ENCODE measurements at places on chromosomes 1 and 21.

DNA sequence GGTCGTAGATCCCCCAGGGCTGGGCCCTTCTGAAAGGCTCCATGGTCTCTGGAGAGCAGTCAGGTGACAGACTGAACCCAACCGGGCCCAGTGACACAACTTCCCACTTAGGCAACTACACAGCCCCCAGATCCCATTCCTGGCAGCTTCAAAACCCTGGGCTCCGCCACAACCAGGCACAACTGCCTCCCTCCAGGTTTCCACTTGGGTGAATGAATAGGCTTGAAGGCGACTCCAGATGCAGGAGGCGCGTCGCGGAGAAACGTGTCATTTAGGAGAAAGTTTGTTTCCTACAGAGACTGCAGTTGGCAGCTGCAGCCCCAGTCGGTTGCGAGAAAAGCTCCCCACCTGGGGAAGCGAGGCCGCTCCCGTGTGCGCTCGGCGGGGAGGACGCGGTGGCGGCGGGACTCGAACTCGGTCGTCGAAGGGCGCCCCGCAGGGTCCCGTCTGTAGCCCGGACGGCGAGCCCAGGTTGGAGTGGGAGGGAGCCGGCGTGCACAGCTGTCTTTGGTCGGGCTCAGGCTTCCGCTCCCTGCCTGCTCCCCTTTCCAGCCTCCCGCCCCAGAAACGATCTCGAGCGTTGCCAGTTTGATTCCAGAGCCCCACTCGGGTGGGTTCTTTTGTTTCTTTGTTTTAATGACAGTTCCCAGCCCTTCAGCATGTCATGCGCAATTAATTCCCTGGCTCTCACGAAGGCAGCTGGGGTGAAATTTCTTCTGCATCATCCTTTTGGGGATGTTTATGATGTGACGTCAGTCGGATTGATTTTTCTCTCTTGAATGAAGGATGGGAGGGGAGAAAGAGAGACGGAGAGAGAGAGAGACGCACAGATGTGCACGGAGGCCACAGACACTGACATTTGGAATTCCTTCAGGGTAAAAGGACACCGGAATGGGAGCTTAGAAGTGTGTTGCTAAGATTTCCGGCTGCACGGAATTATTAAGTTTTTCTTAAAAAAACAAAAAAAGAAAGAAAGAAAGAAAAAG lies 862 bp upstream of the SGIP1 start:
- DNase-seq: peak; percentile 30

GRCh38 chr1:216562383-216562782 lies 139.1 kb upstream of the USH2A start:
- no peak for DNase-seq

- peak; percentile 80 for DNase-seq
These were observed at the start of gene MR1 for GRCh38 chr1:181033799-181034451. Gene MR1 (plus strand): TSS chr1:181033983. CDS start chr1:181034008, 25 bp downstream.

GRCh38 chr21:28298251-28298672 lies 694.4 kb downstream of the LTN1 start:
- DNase-seq: no peak

DNA sequence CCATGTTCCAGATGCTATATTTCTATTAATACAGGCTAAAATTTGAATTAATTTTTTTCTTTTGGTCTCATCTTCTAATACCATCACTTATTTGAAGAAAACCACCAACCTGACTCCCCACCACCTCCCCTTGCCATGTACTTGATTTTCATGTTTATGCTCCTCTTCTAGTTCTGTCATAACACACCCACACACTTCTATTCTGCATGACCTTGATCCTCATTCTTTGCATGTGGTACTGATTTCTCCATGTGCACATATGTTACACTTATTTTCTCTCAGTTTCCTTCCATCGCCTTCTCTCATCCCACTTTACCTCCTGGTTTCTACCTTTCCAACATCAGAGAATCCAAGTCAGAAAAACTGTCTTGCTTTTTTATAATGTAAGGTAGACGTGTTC lies 78.9 kb upstream of the ARID1A start:
- DNase-seq: no peak

DNA sequence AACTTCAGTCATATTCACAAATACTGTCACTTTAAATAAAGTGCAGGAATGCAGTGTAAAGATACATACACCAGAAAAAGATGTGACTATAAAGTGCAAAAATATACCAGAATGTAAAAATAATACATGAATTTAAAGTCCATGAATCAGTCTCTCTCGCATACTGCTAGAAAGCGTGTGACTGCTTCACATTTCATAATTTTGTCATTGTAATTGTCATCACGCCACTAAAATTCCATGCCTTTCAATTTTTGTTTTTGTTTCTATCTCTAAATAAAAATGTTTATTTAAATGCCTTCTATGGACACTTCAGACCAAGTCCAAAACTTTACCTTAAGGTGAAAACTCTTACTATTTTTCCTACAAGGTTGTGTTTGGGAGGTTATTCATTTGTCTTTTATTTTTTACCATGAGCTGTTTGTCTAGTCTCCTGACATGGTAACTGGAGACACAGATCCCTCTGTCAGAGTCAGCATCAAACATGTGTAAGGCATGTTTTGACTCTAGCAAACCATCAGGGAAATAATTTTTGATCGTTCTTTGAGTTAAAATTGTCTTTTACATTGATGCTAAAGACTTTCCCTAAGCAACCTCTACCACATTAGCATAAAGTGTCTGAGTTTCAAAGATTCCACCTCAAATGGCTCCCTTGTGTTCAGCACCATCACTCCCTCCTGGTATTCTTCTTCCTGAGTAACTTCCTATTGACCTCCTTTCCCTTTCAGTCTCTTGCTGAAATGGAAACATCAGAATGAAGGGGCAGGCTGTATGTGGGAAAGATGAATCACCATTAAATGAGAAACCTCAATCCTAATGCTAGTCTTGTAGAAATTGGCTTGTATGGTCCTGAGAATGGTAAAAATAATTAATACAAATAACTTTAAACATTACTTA lies 14.0 kb upstream of the AIM2 start:
- DNase-seq: no peak

DNA sequence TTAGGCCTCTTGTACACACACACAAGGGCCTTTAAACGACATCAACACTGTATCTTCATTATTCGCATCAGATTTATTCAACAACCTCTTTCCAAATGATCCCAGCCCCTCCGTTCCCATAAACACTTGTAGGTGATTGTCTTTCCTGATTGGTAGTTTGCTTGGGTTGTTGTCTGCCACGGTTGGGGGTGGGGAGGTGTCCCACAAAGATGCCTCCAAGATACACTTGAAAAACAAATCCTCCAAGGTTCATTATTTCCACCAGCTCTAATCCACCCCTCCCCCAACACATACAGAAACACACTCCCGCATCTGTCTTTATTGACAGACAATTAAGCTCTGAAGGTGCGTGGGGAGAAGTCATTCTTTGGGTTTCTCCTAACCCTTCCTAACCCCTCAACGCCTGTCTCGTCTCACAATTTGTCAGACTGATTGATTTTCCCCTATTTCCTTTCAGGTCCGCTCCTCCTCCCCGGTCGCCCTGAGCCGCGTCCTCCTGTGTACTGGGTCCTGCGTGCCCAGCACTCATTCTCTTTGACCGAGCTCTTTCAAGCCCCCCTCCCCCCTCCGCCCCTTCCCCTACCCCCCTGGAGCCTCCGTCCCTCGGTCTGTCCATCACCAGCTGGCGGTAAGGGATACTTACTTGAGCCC lies 1.4 kb downstream of the WDR26 start:
- no peak for DNase-seq

GRCh38 chr1:202215472-202216130 lies 22.0 kb downstream of the LGR6 start:
- DNase-seq: no peak

DNA sequence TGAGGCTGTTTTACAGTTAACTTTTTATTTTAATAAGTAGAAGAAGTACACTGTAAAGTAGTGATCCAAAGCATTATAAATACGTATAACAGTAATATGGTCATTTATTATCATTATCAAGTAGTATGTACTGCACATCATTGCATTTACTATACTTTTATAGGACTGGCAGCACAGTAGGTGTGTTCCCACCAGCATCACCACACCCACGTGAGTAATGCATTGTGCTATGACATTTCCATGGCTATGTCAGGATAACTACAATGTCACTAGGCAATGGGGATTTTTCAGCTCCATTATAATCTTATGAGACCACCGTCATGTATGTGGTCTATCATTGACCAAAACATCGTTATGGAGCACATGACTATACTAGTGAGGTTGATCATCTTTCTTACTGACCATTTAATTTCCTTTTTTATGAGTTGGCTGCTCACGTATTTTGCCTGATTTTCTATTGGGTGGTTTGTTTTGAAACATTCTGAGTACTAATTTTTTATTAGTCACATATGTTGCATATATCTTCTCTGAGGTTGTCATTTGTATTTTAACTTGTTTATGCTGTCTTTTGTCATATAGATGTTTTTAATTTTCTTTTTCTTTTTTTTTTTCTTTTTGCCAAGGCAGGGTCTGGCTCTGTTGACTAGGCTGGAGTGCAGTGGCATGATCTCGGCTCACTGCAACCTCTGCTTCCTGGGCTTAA lies 25.3 kb upstream of the SHCBP1L start:
- DNase-seq: no peak

GRCh38 chr1:101976161-101976560 lies 20.6 kb downstream of the OLFM3 start:
- no peak for DNase-seq

GRCh38 chr1:32749771-32750170 lies 47.2 kb upstream of the SYNC start:
- DNase-seq: no peak

DNA sequence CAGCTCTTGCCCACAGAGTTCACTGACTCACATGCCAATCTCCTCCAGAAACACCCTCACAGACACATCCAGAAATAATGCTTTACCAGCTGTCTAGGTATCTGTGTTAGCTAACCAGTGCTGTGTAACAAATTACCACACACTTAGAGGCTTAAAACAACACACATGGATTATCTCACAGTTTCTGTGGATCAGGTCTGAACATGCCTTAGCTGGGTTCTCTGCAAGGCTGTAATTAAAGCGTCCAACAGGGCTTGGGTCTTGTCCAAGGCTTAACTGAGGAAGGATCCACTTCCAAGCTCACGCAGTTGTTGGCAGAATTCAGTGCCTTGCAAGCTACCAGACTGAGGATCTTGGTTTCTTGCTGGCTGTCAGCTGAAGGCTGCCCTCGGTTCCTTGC lies 92.5 kb upstream of the RGS4 start:
- no peak for DNase-seq

GRCh38 chr1:98276514-98276913 lies 355.7 kb upstream of the DPYD start:
- no peak for DNase-seq

GRCh38 chr1:231776010-231776756 lies 149.6 kb downstream of the DISC1 start:
- no peak for DNase-seq

DNA sequence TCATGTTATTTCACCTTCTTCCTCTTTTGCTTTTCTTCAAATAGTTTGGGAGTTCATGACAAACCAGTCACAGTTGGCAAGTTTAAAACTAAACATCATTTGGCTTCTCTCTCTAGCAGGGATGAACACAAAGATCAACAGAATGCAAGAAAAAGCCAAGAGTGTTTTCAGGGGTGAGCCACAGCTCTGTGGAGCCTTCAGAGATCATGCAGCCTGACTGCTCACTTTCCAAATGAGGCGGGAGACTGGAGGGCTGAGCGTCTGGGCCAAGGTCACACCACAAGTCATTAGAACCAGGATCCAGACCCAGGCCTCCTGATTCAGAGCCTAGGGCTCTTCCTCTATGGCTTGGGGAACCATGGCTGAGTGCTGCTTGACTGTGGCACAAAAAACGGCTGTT lies 2.7 kb downstream of the DPT start:
- no peak for DNase-seq

DNA sequence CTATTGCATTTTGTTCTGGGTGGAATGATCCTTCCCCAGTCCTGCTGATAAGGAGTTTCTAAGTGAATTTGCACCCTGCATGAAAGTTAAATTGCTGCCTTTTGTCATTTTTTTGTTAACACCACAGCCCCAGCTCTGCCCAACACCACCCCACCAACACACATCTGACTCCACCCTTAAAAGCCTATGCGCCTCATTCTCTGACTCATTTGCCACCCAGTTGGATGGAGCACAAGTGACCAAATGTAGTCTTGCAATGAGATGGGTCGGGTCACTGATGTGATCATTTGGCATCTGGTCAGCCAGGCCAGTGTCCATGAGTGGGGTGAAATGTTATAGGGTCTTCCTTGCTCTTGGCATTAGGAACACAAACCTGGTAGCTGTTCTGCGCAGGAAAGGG lies 256.8 kb downstream of the KAZN start:
- no peak for DNase-seq

GRCh38 chr1:153277852-153278251 lies 18.4 kb downstream of the LORICRIN start:
- no peak for DNase-seq

- no peak for DNase-seq
These were observed 23.4 kb upstream of the EPHB2 start for GRCh38 chr1:22687191-22687590.

- no peak for DNase-seq
These were observed 188.5 kb upstream of the OLFM3 start for GRCh38 chr1:102185260-102185659.

DNA sequence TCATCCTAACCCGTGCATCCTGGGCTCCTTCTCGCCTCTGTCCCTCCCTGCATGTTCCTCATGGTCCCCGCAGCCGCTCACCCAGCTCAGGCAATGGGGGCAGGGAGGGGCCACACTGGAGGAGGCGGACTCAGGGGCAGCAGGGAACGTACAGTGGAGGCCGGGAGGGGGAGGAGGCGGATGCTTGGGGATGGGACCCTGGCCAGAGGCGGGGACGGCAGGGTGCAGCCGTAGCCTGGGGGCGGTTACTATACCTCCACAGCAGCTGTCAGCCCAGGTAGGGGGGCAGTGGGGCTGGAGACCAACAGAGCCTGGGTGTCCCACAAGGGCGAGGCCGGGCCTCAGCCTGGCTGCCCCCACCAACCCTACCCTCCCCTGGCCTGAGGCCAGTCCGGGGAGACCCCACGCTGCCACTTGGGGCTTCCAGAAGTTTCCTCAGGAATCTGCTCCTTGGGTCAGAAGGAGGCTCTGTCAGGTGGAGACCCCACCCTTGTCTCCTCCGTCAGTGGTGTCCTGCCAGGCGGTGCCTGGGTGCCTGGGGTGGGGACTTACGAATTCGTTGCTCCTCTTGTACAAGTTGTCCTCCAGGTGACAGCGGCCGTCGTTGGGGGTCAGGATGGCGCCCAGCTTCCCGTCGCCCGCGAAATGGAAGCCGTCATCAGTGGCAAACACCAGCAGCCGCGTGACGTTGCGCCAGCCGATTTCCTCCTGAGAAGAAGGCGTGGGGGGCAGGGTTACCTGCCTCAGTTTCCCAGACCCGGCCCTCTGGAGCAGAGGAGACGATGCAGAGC lies 20.7 kb downstream of the ITGB2 start:
- no peak for DNase-seq

DNA sequence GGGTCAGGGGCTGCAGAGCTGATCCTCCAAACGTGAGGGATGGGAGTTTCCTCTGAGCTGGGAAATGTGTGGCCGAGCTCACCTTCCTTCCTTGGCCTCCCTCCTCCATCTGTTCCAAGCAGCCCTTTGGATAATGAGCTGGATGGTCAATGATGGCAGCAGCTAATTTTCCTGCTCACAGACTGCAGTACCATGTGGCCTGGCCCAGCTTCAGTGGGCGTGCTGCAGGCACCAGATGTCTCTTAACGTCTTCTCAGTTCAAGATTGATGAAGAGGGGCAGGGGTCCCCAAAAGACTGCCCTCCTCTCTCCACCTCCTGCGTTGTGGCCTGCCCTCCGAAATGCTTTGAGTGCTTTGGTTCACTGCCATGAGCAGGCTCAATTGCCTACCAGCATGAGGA lies 86.0 kb downstream of the UBIAD1 start:
- no peak for DNase-seq

- no peak for DNase-seq
These were observed 14.8 kb downstream of the EDN2 start for GRCh38 chr1:41469706-41470105.

- no peak for DNase-seq
These were observed 50.2 kb downstream of the SMYD2 start for GRCh38 chr1:214331180-214331579.

Measured in GM13976 (cell line).